ENCODE measurements at places on chromosomes 3 and 15. TPM values are rescaled to one million over a fixed set of nuclear protein-coding genes. Genes with fewer than 3 reads are reported as not detected.

- H3K4me3 ChIP-seq = no peak overlapping the region
- no peaks in the 10 kb centered on the region for H3K36me3 ChIP-seq
- H3K27ac ChIP-seq = no peak overlapping the region
- H3K4me1 ChIP-seq = peaks cover 7% of the 10 kb centered on the region
Measured at GRCh38 chr3:150359381-150359780, 48.7 kb upstream of the TSC22D2 start.

DNA sequence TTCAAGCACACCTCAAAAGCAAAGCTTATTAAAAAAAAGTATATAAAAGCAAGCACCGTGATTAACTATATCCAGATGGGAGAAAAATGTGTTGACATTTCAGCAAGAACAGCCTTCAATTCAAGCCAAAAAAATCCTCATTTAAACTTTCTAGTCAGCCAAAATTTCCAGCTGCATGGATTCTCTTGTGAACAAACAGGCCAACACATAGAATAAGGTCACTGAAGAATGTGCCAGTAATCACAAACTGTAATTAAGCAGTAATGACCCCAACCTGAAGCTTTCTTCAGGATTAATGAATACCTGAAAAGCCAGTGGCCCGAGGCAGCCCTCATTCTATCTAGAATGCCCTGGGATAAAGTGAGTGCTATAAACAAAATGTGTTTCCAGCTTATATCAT is 130.7 kb upstream of the KCNMB2 start:
- no peak overlapping the region for H3K27ac ChIP-seq
- H3K4me1 ChIP-seq = peaks cover 10% of the 10 kb centered on the region
- no peaks in the 10 kb centered on the region for H3K36me3 ChIP-seq
- H3K27me3 ChIP-seq = no peaks in the 10 kb centered on the region

DNA sequence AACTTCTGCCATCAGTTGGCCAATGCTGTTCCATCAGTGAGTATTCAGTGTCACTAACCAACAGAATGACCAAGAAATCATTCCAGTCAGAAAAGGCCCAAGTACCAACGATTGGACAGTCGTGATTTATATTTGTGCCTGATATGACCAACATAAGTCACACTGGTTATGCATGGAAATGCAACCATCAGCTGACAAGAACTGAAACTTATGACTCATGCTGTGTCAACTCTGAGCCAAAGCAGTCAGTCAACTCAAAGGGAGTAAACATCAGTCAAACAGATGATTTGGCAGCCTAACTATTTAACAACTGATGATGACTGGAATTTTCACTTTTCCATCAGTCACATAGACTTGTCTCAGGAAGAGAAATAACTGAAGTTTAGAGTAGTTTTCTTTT is 142.4 kb downstream of the ANXA2 start:
- H3K4me3 ChIP-seq = no peak overlapping the region
- no peaks in the 10 kb centered on the region for H3K36me3 ChIP-seq
- peak overlapping the region; percentile 70 for H3K27ac ChIP-seq
- H3K27me3 ChIP-seq = peaks cover 71% of the 10 kb centered on the region
- no peak for DNase-seq
- H3K4me1 ChIP-seq = no peaks in the 10 kb centered on the region

DNA sequence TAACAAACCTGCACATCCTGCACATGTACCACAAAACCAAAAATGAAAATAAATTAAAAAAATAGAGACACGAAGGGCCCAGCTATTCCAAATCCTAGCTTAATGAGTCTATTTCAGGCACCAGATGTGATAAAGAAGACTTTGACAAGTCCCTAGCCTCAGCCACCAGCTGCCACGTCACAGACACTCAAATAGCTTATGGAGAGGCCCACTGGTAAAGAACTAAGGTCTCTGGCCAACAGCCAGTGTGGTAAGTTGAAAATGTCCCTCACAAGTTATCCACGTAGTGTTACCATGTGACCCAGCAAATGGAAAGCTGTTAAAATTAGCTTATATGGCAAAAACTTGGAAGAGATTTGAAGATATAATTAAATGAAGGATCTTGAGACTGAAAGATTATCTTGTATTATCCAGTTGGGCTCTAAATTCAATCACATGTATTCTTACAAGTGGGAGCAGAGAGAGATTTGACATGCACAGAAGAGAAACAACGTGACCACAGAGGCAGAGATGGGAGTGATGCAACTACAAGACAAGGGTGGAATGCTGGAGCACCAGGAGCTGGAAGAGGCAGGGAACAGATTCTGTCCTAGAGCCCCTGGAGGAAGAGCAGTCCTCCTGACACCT is 10.9 kb downstream of the ACSBG1 start:
- H3K4me1 ChIP-seq = peaks cover 5% of the 10 kb centered on the region
- H3K36me3 ChIP-seq = no peaks in the 10 kb centered on the region
- no peak overlapping the region for H3K4me3 ChIP-seq
- DNase-seq = no peak
- no peaks in the 10 kb centered on the region for H3K27me3 ChIP-seq

DNA sequence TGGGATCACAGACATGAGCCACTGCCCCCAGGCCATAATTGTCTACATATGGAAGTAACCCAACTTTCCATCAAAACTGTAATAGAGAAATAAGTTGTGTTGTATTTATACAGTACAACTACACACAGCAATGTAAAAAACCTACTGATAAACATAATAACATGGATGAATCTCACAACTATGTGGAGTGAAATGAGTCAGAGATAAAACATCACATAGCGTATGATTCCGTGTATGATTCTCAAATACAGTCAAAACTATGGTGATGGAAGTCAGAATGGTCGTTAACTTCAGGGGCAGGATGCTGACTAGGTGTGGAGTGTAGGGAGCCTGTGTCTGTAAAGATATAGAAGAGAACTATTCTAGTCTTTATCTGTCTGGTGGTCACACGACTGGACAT is 332.7 kb upstream of the SLCO3A1 start:
- H3K36me3 ChIP-seq = peaks cover 2% of the 10 kb centered on the region
- no peak overlapping the region for H3K27ac ChIP-seq
- no peaks in the 10 kb centered on the region for H3K4me1 ChIP-seq
- no peak for DNase-seq
- H3K4me3 ChIP-seq = no peak overlapping the region

DNA sequence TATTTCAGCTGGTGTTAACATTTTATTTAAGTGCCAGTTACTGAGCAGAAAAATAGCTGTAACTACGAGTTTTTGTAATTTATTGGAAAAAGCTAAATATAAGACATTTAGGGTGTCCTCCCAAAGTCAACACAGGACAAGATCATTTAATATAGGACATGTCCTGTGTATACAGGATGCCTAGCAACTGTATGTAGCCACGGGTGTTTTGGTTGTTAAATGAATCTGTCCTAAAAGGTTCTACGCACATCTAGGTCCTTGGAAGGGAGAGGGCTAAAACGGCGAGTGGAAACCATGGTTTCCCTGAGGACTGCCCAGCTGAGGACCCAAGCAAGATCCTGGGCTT is 565 bp upstream of the ZNF621 start:
- H3K27ac ChIP-seq = peak overlapping the region; percentile 96
- DNase-seq = no peak
- H3K27me3 ChIP-seq = no peaks in the 10 kb centered on the region
- H3K4me3 ChIP-seq = peak overlapping the region; percentile 99

DNA sequence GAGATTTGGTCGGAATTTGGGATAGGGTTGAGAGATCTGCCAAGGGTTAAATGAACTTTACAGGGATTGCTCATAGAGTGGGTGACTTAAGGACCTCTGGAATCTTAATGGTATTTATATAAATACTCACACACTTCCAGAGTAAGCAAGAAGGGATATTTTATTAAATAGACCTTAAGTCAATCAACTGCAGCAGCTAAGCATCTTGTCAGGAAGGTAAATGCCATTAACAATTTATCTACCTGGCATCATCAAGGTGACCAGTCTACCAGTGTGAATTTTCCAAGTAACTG is 123.9 kb downstream of the FEZF2 start:
- no peaks in the 10 kb centered on the region for H3K27me3 ChIP-seq
- no peak for DNase-seq
- peaks cover 30% of the 10 kb centered on the region for H3K4me1 ChIP-seq
- peaks cover 10% of the 10 kb centered on the region for H3K36me3 ChIP-seq
- no peak overlapping the region for H3K27ac ChIP-seq

- no peaks in the 10 kb centered on the region for H3K27me3 ChIP-seq
- H3K4me3 ChIP-seq = no peak overlapping the region
- H3K27ac ChIP-seq = no peak overlapping the region
- peaks cover 7% of the 10 kb centered on the region for H3K36me3 ChIP-seq
- no peaks in the 10 kb centered on the region for H3K4me1 ChIP-seq
Measured at GRCh38 chr3:45083023-45083422, 56.9 kb downstream of the CLEC3B start.

DNA sequence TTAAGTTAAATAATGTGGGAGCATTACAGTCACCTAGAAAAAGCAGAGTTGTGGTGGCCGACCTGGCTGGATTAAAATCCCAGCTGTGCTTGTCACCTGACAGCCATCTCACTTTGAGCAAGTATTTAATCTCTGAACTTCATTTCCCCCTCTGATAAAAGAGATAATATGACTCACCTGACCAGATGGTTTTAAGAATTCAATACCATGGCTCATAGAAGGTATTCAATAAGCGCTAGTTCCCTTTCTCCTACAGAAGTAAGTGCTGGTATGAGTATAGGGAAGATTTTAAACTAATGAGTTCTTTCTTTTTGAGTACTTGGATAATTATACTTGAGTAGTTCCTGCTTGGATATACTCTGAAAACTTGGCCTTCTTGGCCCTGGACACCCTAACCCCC is 325.5 kb downstream of the IL5RA start:
- H3K27ac ChIP-seq = no peak overlapping the region
- no peak overlapping the region for H3K4me3 ChIP-seq
- H3K27me3 ChIP-seq = no peaks in the 10 kb centered on the region
- no peaks in the 10 kb centered on the region for H3K4me1 ChIP-seq
- no peak for DNase-seq

DNA sequence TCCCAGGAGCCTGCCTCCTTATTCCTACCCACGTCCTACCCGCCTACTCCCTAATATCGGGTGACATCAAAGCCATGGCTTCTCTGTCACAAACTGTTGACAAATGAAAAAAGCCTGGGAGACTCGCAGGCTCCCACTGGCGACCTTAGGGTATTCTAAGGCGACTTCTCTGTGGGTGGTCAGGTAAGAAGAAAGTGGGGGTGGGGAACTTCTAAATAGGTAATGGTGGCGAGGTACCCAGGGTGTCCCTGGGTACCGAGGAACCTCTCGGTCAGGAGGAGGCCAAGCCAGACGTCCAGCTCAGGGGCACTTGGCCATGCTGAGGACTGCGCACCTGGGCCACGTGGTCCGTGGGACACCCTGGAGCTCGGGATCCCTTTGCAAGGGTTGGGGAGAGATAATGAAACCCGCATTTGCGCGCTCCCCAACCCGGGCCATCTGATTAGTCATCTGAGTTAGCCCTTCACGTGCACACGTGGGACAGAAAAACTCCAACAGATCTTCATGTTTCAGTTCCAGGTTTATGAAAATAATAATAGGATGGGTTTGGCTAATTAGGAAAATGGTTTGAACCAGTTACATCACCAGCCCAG is 78.2 kb downstream of the NR2F2 start:
- no peak for DNase-seq
- peak overlapping the region; percentile 78 for H3K4me3 ChIP-seq
- H3K27ac ChIP-seq = no peak overlapping the region
- H3K4me1 ChIP-seq = peaks cover 10% of the 10 kb centered on the region
- peaks cover 91% of the 10 kb centered on the region for H3K27me3 ChIP-seq

GRCh38 chr3:73563896-73564582 is 60.7 kb downstream of the PDZRN3 start:
- no peaks in the 10 kb centered on the region for H3K36me3 ChIP-seq
- peaks cover 52% of the 10 kb centered on the region for H3K4me1 ChIP-seq
- H3K4me3 ChIP-seq = no peak overlapping the region
- no peak overlapping the region for H3K27ac ChIP-seq
- no peaks in the 10 kb centered on the region for H3K27me3 ChIP-seq

- H3K27me3 ChIP-seq = peaks cover 2% of the 10 kb centered on the region
- peaks cover 14% of the 10 kb centered on the region for H3K4me1 ChIP-seq
- no peak overlapping the region for H3K4me3 ChIP-seq
- H3K36me3 ChIP-seq = no peaks in the 10 kb centered on the region
Measured at GRCh38 chr15:90819390-90819789, 49.0 kb upstream of the FURIN start.

GRCh38 chr15:41832875-41833274 is 5.0 kb downstream of the JMJD7 start:
- H3K4me3 ChIP-seq = peak overlapping the region; percentile 77
- peak overlapping the region; percentile 98 for H3K27ac ChIP-seq
- no peak for DNase-seq
- H3K4me1 ChIP-seq = peaks cover 21% of the 10 kb centered on the region

DNA sequence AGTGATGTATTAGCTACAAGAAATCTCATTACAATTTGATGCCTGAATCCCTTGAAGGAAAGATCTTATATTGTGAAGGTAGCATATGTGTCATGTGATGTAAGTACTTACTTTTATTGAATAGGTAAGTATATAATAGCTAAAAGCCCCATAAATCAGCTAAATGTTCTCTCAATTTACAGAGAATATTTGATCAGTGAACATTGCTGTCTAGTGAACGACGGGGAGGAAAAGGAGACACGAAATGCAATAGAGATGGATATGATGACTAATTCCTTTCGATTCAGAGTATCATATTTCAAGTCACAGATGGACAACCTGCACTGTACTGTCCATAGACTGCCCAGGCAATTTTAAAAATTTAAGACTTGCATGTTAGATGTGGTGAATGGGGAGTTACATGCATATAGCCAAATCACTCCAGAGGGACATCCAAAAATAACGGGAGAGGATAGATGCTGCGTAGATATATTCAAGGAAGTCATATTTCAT is 462.1 kb upstream of the CDIN1 start:
- peaks cover 7% of the 10 kb centered on the region for H3K4me1 ChIP-seq
- H3K4me3 ChIP-seq = no peak overlapping the region
- DNase-seq = no peak
- no peaks in the 10 kb centered on the region for H3K27me3 ChIP-seq
- H3K36me3 ChIP-seq = no peaks in the 10 kb centered on the region

DNA sequence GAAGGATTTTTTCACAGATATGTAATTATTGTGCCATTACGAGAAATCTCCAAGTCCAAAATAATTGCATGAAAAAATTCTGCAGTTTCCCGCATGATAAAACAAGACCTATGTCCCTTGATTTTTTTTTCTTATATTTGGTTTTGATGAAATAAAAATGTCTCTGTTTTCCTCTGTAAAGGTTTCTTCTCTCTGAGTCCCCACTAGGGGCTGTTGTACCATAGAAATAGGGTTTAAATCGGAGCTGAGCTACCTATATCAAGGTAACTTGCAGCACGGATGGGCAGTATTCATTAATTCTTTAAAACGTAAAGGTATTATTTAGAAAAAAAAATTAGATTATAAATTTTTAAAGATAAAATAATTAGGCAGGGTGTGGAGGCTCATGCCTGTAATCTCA is 66.6 kb upstream of the IGF1R start:
- peaks cover 44% of the 10 kb centered on the region for H3K27me3 ChIP-seq
- no peak overlapping the region for H3K4me3 ChIP-seq
- no peak overlapping the region for H3K27ac ChIP-seq
- no peaks in the 10 kb centered on the region for H3K36me3 ChIP-seq
- peaks cover 13% of the 10 kb centered on the region for H3K4me1 ChIP-seq
- DNase-seq = no peak

The HYAL1 gene
- total RNA-seq = 3.7 TPM

The ESYT3 gene
- total RNA-seq = 2.0 TPM

The FGD5 gene
- total RNA-seq = 15.3 TPM

The TMEM207 gene
- not detected for total RNA-seq

The BSN gene
- total RNA-seq = 3.9 TPM
